Stimulated activated CD8-positive, alpha-beta memory T cell treated with anti-CD3 and anti-CD28 coated beads, Interleukin-4, amount 100 ng/mL, for 1 hour (primary cell): ENCODE measurements at places on chromosomes 7 and 10.

DNA sequence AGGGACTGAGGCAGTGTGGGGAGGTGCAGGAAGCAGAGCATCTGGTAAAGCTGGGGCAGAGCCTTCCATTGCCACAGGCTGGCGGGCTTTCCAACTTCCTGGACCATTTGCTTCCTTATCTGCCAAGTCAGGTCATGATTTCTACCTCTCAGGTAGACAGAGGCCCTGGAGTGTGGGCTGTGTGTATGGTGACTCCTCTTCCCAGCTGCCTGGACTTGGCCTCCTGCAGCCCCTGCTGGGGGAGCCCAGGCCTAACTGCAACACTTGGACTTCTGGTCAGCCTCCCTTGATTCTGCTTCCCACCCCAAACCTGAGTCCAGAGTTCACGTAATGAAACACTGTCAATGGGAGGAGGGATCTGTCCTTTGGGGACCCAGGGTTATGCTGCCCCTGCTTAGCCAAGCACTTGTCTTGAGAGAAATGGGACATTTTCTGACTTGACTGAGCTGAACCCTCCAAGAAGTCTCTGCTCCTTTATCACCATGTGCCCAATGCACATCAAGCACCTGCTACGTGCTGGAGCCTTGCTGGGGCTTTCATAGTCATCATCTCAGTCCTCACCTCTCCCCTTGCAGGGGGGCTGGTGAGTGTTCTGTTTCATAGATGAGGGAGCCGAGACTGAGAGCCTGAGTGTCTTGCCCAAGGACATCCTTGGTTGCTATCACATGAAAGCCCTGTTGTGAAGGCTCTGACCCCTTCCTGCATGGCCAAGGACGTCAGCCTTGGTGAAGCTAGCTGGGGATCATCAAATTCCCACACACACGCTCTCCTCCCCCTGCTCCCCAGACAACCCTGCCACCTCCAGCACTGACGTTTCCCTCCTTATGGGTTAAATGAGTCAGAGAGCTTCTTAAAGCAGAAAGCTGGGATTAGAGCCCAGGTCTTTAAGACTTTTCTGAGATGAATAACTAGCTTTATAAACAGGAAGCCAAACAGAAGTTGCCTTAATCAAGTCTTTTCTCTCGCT, 3.4 kb downstream of the CLEC2L start:
- no peak for DNase-seq

DNA sequence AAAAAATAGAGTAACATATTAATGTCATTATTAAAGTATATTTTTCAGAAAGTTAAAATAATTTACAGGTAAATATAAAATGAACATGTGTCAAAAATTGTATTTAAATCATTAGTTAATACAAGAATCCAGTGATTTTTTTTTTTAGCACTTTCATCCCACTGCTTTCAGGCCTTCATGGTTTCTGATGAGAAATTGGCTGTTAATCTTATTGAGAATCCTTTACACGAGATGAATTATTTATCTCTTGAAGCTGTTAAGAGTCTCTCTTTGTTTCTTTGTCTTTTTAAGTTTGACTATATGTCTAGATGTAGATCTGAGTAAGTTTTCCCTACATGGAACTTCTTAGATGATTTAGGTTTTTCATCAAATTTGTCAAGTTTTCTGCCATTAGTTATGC, 578.5 kb upstream of the KCND2 start:
- no peak for DNase-seq

GRCh38 chr10:79258894-79259293, 88.4 kb upstream of the PPIF start:
- no peak for DNase-seq

GRCh38 chr10:133262696-133263095, 14.0 kb downstream of the ADAM8 start:
- DNase-seq, result no peak

GRCh38 chr7:4734587-4735345, 40.7 kb upstream of the AP5Z1 start:
- DNase-seq, result no peak

GRCh38 chr7:117875566-117875965, 2.3 kb upstream of the CTTNBP2 start:
- no peak for DNase-seq

- DNase-seq, result no peak
These were observed 8.7 kb upstream of the MYL7 start for GRCh38 chr7:44149571-44150465.

GRCh38 chr10:103153302-103154197, 39.5 kb downstream of the NT5C2 start:
- no peak for DNase-seq

GRCh38 chr7:33936503-33936902, 31.2 kb downstream of the BMPER start:
- DNase-seq, result no peak

DNA sequence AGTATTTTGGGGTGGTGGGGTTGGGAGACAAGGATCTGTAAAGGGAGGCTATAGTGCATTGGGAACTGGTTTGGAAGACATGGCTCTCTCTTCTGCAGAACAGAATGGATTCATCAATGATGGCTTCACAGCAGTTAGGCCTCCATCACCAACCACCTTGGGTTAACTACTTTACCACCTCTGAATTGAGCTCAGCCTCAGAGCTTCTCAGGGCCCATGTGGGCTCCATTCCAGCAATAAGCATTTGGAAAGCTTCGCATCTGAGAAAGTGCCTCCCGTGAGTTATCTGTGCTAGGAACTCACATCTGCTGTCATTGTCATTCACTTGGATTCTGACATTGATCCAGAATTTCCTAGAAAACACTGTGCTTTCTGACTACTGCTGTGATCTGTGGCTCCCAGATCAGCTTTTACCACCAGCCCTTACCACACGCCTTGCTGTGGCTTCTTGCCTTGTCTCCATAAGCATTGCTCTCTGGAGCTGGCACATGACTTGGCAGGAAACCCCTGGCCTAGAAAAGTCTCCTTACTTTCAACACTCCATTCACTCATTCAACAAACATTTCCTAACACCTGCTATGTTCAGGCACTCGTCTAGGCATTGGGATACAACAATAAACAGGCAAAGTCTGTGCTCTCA, 70.7 kb upstream of the ADO start:
- DNase-seq, result no peak

DNA sequence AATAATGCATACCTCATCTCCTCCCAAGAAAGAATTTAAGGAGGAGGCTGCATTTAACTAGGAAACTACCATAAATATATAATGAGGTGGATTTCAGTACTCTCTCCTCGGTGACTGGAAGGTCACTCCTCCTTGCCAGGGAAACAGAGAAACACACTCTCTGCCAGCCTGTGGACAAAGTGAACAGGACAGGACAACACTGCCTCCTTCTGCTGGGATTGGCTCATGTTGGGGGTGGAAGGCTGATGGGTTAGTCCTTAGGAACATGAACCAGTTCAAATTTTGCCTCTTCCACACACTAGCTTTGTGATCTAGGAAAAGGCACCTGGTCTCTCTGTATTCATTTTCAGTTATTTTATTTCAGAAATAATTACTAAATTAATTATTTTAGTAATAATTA, 50.6 kb upstream of the STEAP4 start:
- no peak for DNase-seq

DNA sequence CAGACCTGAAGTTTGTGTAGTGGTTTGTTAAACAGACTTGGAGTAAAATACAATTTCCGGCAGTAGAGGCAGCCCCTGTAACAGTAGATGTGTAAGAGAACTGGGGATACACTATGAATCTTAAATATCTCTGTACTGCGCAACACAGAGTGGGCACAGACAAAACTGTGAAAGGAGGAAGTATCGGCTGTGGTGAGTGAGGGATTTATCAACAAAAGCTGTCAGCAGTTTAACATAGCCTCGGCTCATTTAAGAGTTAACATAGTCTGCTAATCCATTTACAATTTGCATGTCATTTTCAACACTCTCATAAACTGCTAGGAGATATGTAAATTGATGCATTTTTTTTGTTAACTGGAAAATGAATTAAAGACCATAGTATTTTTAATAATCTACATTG, 225.2 kb downstream of the ZWINT start:
- no peak for DNase-seq

DNA sequence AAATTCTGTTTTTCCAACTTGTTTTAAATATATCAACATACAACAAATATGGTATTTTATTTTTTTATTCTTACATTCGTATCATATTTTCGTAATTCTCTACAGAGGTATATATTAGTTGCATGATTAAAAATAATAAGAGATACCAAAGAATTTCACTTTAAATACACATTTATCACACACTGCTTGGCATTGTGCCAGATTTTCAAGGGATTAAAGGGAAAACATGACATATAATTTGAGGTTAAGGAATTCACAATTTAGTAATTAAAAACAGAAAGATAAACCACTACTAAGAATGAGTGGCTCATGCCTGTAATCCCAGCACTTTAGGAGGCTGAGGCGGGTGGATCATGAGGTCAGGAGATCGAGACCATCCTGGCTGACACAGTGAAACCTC, 484.7 kb upstream of the SORCS1 start:
- no peak for DNase-seq

DNA sequence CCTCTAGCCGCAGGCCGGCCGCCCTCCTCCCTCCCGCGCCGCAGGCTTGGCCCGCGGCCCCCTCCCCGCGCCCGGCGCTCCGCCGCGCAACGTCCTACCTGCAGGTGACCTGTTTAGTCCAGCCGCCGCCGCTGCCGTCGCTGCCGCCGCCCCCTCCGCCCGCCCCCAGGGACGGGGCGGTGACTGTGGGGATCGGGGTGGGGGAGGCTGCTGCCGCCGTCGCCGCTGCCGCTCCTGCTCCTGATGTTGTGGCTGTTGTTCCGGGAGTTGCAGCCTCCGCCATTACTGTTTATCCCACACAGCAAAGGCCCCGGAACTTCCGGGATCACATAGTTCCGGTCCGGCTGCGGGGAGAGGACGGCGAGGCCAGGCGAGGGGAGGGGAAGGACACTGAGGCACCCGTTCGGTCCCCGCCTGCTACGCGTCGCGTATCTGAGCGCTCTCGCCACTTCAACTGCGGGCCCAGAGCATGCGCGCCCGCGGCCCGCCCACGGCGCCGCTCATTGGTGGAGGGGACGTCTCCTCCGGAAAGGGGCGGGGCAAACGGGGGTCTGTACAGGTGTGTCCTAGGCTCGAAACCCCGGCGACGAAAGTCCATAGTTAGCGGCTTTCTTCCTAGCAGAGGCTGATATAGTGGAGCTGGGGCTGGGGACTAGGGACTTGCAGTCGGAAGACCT, at the start of gene MKRN1:
MKRN1 (minus strand) TSS at position 444 of the 677 bp plus-strand sequence; CDS start at position 283, 161 bp downstream.
- peak; percentile 86 for DNase-seq

DNA sequence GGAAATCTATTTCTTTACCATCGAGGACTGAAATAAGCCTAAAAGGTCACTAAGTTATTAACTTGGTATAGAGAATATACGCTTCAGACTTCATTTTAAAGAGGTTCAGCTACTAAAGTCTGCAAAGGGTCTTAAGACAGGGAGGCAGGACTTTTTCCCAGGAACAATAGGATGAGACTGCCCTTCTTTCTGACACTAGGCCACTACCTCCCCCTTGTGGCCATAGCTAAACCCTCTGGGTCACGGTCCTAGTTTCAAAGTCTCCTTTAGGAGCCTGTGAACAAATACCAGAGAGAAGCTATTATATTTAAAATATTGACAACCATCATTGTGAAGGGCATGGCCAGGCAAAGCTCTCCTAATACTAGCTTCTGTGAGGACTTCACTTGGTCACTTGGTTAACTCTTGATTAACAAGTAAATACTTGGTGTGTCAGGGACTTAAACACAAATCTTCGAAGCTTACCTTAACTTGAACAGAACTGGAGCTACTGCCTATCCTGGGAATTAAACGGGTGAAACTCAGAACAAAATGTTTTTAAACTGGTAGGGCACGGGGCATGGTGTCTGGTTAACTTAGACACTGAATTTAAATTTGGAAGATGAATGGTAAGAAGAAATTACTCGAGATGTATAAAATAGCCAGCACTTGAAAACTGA, 75.6 kb downstream of the CCDC6 start:
- DNase-seq, result no peak

- DNase-seq, result peak; percentile 36
These were observed 471.7 kb upstream of the GALNT17 start for GRCh38 chr7:70660154-70660818.

- no peak for DNase-seq
These were observed 8.8 kb upstream of the LAMB4 start for GRCh38 chr7:108138911-108139310.

GRCh38 chr10:33559105-33559504, 224.6 kb upstream of the NRP1 start:
- no peak for DNase-seq

DNA sequence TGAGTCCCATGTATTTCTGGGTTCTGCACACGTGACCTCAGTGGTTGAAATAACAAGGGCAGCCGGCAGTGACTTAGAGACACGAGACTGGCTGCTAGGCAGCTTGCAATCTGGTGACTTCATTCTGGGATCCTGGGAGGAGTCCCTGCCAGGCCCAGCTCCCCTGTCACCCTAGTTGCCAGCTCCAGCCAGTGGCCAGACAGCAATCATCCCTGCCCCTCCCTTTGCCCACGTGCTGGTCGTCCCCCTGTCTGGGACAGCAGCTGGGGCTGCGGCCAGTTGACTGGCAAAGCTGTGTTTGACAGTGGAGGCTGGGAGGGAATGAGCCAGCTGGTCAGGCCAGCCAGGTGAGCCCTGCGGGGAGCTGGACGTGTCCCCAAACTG, 30.0 kb downstream of the ADGRA1 start:
- DNase-seq, result no peak

DNA sequence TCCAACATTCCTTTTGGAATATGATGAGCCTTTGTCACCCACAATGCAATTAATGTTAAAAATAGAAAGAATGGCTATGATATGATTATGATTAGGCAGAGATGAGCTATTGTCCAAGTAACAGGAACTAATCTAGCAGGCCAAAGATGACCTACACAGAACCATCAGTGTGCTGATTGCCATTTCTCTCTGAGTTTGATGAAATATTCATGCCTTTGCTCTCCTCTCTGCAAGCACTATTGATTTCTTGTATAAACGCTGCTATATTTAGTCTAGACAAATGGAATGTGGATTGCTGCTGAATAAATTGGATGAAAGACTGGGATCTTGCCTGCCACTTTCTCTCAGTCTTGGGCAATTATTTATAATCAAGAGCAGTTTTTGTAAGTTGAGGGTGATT, 85.4 kb downstream of the HDAC9 start:
- DNase-seq, result no peak

DNA sequence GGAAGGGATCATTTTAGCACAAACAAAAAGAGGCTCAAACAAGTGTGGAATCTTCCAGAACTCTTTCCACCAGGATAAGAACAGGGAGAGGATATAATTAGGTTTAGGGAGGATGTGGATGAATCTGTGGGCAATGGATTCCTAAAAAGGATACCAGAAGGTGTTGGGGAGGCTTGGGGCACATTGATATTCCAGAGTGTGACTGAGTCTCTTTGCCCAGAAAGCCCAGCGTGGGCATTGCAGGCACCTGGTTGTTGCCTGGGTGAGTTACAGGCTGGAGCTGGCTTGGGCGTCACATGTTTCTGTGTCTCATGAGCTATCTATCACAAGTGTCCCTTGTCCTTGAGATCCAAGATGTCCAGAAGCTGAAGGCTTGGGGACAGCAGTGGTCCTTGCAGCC, 3.3 kb downstream of the COL26A1 start:
- no peak for DNase-seq

GRCh38 chr7:837001-837400, 4.7 kb downstream of the SUN1 start:
- DNase-seq, result no peak

GRCh38 chr7:55970561-55970960, 6.2 kb downstream of the NIPSNAP2 start:
- DNase-seq, result no peak

GRCh38 chr7:132390705-132391104, 185.6 kb downstream of the PLXNA4 start:
- no peak for DNase-seq
